ENCODE measurements at places on chromosomes 1 and 21.

- no peak for DNase-seq
Measured at GRCh38 chr1:155864393-155864792, 5.0 kb downstream of the SYT11 start.

DNA sequence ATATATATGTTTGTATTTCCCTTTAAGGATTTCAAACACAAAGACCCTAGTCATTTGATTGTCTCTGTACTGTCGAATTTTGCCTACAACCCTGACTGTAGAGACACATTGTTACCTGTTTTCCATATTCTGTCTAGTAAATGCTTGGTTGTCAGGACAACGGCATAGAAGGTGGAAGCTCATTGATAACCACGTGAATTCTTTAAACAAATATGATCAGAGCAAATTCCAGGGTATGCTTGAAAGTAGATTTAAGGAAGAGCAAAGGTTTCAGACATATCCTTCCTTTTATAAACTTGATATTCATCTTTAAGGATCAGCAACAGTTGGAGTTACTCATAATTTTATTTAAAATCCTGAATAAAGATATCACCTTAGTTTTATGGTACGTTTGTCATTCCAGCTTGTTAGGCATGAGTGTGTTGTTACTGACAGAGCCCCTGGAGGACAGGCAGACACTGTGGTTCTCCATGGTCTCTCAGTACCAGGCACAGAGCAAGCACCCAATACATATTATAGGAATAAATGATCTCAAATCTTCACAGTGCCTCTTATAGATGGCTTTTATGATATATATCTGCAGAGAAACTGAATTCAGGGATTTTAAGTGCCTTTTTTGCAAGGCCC, 203.2 kb downstream of the FGGY start:
- DNase-seq: no peak

DNA sequence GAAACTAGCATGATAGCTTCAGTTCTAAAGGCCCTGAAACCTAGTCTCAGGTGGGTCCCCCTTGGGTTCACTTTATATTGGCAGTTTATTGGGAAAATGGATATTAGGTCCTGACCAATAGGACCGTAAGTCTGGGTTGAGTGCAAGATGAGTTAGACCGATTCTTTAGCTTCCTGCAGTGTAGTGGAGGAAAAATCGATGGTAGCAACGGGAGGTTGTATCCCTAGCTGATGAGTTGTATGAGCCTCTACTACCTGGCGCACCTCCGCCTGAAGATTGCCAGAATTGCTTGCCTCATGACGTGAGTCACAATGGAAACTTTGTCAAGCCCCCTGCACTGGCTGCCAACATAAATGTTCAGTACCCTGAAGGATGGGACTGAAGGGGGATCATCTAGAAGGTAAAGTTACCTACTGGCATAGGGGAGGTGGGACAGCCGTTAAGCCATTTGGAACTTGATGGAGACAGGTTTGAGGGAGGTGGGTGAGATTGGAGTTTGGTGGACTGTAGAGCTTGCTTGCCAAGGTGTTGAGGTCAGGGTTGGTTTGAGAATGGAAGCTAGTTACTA, 3.9 kb downstream of the RCC1 start:
- DNase-seq: peak; percentile 22

- DNase-seq: no peak
Measured at GRCh38 chr1:232101231-232101630, 474.6 kb downstream of the DISC1 start.

- no peak for DNase-seq
Measured at GRCh38 chr1:153525088-153525728, 10.6 kb downstream of the S100A6 start.

DNA sequence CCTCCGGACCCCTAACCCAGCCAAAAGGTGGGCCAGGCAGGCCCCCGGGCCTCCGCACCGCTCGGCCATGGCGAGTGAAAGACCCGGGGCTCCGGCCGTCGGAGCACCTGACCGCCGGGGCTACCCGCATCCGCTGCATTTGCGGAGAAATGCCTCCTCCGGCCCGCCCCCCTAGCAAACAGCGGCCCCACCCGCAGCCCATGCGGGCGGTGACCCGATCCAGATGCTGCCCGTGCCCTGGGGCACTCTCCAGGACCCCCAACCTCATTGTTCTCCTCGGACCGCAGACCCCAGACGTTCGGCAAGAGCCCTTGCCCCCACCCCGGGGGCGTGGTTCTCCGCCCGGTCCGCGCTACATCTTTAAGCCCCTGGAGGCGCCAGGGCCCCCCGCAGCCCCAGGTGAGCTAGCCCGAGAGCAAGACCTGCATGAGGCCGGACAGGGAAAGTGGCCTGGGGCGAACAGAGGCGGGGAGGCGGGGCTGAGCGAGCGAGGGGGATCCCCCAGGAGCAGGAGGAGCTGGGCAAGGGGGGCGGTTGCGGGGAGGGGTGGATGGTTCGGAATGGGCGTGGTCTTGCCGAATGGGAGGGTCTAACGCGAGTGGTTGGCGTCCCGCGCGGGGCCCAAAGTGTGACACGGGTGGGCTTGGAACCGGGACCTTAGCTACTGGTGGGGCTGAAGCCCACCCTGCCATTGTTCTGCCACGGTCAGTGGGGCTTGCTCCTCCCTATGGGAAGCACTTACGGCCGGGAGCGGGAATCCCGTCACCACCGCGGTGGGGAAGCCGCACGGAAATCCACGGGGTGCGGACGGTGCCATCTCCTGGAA, 6.3 kb upstream of the CRYBG2 start:
- no peak for DNase-seq

DNA sequence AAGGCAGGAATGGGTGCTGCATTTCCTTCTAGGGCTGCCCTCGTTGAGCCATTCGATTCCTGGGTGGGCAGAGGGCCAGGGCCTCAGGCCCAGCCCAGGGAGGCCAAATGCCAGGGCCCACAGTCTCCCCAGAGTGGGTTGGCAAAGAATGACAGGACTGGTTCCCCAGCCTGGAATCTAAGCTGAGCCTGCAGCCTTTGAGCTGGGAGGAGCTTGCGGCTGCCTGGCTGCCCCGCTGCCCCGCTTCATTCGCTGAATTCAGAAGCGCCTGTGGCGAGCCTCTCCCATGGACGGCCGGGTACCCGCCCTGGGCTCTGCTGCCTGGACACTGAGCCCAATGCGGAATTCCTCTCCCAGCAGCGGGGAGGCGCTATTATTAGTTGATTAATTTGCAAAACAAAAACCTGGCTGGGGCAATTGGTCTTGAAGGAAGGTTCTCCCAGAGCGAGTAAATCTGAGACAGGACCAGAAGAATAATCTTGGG, 32.3 kb upstream of the TARDBP start:
- DNase-seq: peak; percentile 91

GRCh38 chr1:40662151-40662550, 3.3 kb downstream of the RIMS3 start:
- peak; percentile 33 for DNase-seq

DNA sequence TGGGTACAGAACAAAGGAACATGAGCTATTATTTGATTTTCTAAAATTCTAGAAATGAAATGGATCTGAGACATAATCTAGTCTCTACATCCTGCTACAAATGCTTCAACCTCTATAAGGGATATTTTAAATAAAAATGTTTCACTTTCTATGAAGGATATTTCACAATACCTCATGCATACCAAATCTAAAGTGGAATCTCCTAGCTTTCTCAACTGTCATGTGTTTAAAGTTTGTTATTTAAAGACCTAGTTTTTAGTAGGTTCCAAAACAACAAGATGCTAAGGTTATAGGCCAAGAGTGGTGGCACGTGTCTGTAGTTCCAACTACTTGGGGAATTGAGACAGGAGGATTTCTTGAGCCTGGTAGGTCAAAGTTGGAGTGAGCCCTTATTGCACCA, 47.6 kb downstream of the KDM5B start:
- DNase-seq: peak; percentile 74

GRCh38 chr1:90340606-90341005, 345.7 kb downstream of the ZNF326 start:
- no peak for DNase-seq

GRCh38 chr1:25431955-25432719, 1.4 kb downstream of the MACO1 start:
- peak; percentile 36 for DNase-seq

GRCh38 chr1:10541286-10541685, 66.5 kb downstream of the PEX14 start:
- DNase-seq: no peak

DNA sequence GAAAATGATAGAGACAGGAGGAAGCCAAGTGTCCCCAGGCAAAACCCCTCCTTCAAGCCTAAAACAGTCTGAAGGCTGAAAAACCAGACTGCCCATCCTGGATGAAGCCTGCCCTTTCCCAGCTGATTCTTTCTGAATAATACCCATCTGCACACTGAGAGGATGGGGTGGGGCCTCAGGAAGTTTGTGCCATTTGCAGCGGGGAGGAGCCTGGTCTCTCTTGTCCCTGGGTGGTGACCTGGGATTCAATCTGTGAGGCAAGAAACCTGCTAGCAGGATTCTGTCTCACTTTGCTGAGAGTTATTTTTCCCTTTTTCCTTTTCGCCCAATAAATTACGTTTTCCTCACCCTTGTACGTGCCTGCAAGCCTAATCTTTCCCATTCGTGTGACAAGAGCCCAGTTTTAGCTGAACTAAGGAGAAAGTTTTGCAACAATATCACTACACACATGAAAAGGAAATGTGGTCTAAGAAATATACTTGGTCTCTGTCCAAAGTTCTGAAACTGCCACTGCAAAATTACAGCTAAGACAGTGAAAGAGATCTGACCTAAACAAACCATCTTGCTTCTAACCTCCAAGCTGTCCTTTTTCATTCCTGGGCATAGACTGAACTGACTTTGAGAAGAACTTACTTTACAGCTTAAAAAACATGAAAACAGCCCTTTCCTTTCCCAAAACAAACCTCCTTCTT, 105.0 kb downstream of the COP1 start:
- peak; percentile 41 for DNase-seq

DNA sequence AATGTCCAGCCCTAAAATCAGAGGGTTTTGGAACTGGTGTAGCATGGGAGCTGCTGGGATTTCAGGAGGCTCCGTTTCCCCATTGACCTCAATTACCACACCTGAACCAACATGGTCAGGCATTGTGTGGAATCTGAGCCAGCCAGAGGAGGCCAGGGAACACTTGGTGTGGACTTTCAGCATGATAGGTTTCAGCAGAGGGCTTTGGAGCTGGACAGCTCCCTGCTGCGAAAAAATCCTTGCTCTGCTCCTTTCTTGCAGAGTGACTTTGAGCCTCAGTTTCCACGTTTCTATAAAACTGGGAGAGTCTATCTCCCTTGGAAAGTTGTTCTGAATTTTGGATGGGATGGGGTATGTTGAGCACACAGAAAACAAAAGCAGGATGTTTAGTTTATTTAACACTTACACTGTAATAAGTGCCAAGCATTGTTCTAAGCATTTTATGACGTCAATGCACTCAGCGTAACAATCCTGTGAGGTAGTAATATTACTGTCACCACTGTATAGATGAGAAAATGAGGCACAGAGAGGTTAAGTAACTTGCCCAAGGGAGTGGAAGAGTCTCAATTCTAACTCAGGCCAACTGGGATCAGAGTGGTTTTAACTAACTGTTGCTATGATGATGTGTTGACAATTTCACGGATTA, 168.0 kb downstream of the GRIK3 start:
- DNase-seq: no peak

- peak; percentile 82 for DNase-seq
Measured at GRCh38 chr1:85330711-85331290, 54.4 kb upstream of the BCL10 start.

GRCh38 chr1:245177071-245177900, 22.5 kb downstream of the KIF26B start:
- no peak for DNase-seq

- DNase-seq: peak; percentile 94
Measured at GRCh38 chr1:26145041-26145959, 13.6 kb upstream of the FAM110D start.

Measured in adipocyte (in vitro differentiated cells).